ENCODE measurements at places on chromosomes 5 and 9. TPM values are rescaled to one million over a fixed set of nuclear protein-coding genes. Genes with fewer than 3 reads are reported as not detected.
A peak's percentile ranks its signal among the peaks of the same experiment; 100 is the strongest.

The CDH12 gene
- 1.3 TPM for total RNA-seq

GRCh38 chr5:105150323-105150722 lies 1587.7 kb upstream of the NUDT12 start:
- DNase-seq: no peak

The PCDHB12 gene
- total RNA-seq: 2.4 TPM

The HNRNPH1 gene
- 396 TPM for total RNA-seq

- peak; percentile 70 for DNase-seq
Measured at GRCh38 chr9:137316012-137316981, 14.2 kb upstream of the NRARP start.

The OBP2B gene
- total RNA-seq: not detected

- no peak for DNase-seq
Measured at GRCh38 chr9:127953768-127954505, 16.3 kb upstream of the DPM2 start.
